NCI-H1417 treated with DMSO at 0.1 percent for 48 hours (cell line): ENCODE measurements at places on chromosomes 1 and 21.

GRCh38 chr1:206751891-206752290 lies 18.7 kb upstream of the IL19 start:
- DNase-seq = no peak

GRCh38 chr1:2948751-2949680 lies 72.3 kb upstream of the ACTRT2 start:
- DNase-seq = no peak

GRCh38 chr1:151541752-151542151 lies 1.6 kb downstream of the TUFT1 start:
- DNase-seq = no peak

DNA sequence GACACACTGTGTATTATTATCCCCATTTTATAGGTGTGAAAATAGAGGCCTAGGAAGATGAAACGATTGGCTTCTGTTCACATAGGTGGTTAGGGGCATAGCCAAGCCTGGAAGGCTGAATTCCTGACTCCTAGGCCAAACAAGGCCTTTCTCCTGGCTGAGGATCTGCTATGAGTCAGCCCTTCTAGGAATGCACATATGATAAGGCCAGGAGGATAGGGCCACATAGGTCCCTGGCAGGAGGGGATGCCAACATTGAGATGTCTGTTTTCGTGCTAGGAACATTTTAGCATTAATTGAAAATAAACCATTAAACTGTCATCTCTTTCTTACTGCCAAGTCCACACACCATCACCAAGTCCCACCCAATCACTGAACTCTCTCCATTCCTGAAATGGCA lies 9.2 kb downstream of the CSMD2 start:
- no peak for DNase-seq

DNA sequence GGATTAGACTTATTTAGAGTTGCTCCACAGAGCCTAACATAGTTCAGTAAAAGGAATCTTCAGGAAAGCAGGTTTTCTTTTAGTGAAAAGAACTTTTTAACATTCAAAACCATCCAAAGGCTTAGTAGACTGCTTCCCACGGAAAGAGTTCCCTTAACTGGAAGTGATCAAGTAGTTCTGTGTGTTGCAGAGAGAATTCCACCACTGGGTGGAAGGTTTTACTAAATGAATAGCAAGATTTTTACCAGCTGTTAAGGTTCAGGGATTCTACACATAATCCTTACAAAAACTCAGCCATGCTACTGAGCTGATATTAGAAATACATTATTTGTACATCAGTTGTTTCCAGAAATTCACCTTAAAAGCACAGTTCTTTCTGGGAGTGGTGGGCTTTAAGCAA lies 119.7 kb downstream of the GDAP2 start:
- no peak for DNase-seq

DNA sequence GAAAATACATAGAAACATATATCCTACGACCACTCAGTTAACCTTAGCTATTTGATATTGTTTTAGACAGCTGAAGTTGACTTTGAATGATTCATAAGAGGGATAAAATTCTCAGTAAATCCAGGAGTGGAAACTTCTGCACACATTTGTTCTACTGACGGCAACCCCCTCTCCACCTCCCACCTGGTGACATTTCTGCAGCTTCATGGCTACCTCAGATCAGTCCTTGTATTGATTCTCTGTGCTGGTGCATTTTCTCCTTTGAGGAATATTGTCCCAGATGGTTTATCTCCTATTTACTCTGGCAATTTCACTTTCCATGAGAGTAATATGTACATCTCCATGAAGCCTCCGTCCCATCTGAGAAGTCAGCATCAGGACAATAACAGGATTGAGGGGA lies 57.7 kb upstream of the COA6 start:
- DNase-seq = no peak

GRCh38 chr1:204502241-204502640 lies 7.6 kb upstream of the PIK3C2B start:
- no peak for DNase-seq

DNA sequence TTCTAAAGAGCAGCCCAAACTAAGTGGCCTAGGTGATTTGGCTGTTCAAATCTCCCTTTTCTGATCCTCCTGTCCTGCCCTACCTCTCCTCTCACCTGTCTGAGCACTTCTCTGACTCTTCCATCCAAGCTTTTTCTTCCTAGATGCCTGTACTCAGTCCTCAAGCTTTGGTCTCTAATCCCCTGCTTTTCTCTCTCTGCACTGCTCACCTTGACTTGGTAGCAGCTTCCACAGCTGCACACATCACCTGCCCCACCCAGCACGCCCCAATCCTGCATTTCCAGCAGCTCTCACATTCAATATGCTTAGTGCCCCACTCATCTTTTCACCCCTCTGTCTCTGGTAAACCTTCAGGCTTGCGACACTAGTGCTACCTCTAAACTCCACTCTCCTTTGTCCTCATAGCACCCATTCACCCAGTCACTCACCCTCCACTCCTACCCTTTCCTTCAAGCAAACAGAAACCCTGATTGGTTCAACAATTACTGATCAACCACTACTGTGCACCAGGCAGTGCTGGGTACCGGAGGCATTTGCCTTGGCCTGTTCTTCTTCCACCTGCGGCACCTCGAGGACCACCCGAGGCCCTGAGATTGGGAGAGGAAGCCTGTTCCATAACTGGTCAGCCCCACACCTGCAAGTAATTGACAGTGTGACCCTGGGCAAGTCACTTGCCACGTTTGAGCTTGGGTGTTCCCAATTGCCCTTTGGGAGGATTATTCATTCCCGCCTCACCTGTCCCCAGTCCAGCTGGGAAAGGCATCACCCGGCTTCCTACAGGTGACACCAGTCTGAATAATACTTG lies 136.1 kb upstream of the EDN2 start:
- DNase-seq = no peak

DNA sequence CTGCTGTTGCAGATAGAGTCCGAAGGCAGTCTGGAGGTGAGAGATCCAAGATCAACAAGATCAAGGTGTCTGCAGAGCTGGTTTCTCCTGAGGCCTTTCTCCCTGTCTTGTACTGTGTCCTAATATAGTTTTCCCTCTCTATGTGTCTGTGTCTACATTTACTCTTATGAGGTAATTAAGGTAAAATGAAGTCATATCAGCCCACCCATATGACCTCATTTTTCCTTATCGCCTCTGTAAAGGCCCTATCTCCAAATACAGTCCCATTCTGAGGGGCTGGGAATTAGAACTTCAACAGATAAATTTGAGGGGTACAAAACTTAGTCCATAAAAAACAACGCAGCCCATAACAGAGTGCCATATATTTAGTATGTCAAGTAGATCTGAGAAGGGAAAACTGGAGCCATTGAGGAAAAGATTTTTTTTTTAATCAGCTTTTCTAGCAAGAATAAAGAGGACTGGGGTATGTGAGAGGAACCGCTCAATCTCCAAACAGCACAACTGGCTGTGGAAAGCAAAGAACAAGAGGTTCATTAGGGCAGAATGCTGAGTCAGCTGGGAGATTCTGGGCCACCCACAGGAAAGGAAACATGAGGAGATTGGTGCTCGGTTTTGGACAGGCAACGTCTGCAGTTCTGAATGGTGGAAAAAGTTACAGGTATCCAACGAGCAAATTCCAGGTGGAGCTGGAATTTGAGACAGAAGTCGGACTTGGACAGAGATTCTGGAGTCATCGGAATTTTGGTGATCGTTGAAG lies 65.7 kb downstream of the MAP3K21 start:
- DNase-seq = no peak

GRCh38 chr1:171075041-171075440 lies 15.7 kb upstream of the FMO3 start:
- DNase-seq = no peak

- no peak for DNase-seq
Observed at GRCh38 chr1:245742896-245743295, 588.1 kb downstream of the KIF26B start.
